ENCODE measurements at places on chromosomes 2 and 18.

DNA sequence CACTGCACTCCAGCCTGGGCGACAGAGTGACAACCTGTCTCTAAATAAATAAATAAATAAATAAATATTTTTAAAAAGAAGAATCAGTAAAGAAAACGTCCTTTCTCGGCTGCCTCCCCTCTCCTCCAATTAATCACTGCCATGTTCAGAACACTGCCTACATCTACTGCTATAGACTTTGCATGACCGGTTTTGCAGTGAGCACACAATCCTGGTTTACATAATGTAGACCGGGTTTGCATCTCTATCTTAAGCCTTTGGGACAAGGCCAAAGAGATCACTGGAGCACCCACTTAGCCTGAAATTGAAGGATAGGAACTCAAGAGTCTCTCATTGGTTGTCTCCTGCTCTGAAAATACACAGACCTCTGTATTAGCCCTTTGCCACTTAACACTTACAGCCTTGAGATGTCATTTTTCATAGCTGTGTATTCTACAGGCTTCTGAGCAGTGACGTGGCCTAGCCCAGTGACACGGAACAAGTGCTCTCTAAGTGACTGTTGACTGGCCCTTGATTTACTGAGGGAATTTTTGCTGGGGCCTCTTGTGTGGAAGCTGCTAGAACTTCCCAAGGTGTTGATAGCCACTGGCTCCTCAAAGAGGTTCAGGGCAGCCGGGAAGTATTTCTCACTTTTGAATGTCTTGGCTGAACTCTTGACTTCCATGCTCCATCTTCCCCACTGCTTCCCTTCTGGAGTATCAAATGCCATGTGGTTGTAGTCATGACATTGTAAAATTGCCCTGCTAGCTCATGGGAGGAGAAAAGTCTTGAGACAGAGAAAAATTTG is 45.3 kb upstream of the CCBE1 start:
- no peak for DNase-seq

DNA sequence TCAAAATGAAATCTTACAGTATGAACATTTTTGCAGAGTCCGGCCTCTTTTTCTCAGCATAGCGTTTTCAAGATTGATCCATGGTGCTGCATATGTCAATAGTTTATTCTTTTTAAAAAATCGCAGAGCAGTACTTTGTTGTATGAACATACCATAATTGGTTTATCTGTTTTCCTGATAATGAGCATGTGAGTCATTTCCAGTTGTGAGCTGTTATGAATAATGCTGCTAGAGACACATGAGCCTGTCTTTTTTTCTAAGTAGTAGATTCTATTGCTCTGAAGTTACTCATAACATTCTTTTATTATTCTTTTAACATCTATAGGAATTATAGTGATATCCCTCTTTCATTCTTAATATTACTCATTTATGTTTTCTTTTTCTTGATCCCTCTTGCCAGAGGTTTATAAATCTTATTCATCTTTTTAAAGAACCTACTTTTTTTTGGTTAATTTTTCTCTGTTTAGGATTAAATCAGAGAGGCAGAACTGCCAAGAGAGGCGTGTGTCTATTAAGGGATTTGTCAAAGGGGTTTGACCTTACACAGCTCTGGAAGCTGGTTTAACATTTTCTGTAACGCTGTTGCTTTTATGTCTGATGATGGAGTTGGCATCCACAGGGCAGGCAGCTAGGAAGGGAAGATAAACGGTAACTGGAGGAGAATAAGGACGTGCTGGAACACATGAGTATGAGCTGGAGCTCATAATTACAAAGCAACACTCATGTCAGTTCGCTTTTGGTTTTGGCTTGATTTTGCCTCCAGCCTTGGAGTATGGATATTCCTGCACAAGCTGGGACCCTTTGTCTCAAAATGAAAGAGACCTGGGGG is 47.4 kb downstream of the MGAT5 start:
- no peak for DNase-seq

DNA sequence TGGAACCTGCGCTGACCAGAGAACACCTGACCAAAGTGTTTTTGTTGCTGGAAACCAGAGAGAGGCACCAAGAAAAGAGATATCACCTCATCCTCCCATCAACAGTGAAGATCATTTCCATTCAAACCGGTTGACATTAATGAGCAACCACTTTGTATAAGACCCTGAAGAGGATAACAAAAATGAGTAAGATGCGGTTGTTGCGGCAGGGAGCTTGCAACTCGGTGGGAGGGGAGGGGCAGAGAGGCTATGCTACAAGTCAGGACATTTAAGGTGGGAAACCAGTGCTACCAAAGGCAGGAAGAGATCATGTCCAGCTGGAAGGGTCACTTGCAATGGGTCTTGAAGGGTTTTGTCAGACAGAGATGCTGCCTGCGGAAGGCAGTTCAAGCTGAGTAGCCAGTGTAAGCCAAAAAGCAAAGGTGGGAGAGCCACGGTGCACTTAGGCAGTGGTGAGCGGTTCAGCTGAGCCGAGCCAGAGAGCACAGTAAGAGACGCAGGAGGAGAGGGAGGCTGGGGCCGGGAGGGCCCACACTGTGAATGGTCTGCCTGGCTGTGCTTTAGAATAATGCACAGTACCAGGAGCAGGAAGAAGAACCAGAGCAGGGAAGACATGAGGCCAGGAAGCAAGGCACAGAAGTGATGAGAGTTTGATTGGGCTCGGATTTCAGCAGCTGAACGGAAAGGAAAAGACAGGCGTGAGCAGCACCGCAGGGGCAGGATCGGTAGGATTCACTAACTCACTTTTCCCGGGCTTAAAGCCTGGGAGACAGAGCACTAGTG is 24.4 kb upstream of the DTNB start:
- no peak for DNase-seq

- DNase-seq = no peak
Observed at GRCh38 chr2:120454654-120455385, 108.9 kb downstream of the INHBB start.

GRCh38 chr2:69592511-69592910 is 51.0 kb downstream of the AAK1 start:
- DNase-seq = no peak

- no peak for DNase-seq
Observed at GRCh38 chr2:201886504-201886903, 80.2 kb downstream of the CDK15 start.

GRCh38 chr18:73232933-73233332 is 365.1 kb upstream of the NETO1 start:
- DNase-seq = no peak

GRCh38 chr2:152523091-152523490 is 188.1 kb downstream of the FMNL2 start:
- DNase-seq = no peak

- peak; percentile 39 for DNase-seq
Observed at GRCh38 chr2:219041252-219041651, at the start of gene CFAP65. TSS of gene CFAP65 (minus strand) at chr2:219041516. CDS start at chr2:219039048, 2,468 bp downstream.

- DNase-seq = no peak
Observed at GRCh38 chr2:209629597-209629996, 142.0 kb upstream of the UNC80 start.

- peak; percentile 7 for DNase-seq
Observed at GRCh38 chr2:1727101-1727771, 17.1 kb downstream of the PXDN start.

DNA sequence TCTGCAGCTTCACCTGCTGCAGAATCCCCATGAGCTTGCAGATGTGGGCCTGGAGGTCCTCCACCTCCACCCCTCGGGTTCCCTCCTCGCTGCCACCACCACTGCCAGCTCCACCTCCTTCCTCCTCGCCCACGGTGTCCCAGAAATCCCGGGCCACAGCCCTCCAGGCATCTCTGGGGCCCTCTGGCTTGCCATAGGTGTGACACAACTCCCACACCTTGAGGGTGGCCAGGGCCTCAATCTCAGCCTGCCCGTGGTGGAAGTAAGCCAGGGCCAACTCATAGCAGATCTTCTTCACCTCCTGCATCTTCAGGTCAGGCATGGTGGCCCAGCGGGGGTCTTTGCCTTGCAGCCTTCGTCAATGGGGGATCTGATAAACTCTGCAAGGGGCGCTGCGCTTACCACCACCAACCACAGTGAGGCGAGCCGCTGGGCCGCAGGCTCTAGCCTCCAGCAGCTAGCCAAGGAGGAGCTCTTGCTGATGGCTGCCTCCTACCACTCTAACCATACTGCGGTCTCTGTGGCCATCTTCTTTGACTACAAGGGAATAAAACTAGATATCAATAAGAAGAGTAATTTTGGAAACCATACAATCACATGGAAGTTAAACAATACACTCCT is 36.1 kb upstream of the ANKRD62 start:
- no peak for DNase-seq

DNA sequence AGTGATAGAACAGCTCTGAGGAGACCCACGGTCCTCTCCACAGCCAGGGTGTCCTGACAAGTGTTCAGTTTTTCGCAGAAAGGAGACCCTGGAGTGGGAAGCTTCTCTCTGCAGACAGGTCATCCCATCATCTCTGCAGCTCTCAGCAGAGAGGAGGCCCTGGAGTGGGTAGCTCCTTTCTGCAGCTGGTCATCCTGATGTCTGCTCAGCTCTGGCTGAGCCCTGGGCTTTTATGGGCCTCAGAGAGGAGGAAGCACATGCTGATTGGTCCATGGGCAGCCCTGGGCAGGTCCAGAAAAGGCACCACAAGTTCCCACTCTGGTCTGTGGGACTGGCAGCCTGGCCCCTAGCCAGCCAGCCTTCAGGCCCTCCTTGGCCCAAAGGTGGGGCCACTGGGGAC is 72.3 kb upstream of the ST3GAL5 start:
- DNase-seq = no peak

DNA sequence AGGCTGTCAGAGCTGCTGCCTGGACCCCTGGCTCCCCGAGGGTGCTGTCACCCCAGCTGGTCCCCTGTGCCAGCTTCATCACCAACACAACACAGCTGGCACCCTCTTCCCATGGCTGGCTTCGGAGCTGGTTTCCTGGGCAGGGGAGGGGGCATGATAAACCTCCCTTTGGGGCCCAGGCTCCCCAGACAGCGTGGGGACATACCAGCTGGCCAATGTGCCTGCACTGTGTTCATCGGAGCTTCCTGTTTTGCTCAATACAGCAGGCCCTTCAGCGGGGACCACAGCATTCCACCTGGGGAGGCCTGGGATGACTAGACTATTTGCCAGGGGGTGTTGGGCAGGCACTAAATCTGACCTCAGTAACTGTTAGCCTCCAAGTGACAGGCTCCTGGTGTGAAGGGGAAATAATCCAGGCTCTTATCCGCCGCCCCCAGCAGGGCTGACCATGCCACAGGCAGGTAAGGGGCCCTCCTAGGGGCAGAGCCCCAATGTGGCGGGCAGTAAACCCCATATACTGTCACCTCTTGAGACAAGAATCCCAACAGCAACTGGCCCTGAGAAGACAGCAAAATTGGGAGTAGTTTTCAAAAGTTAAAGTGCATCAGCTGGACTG is 44.6 kb downstream of the EMX1 start:
- DNase-seq = no peak

DNA sequence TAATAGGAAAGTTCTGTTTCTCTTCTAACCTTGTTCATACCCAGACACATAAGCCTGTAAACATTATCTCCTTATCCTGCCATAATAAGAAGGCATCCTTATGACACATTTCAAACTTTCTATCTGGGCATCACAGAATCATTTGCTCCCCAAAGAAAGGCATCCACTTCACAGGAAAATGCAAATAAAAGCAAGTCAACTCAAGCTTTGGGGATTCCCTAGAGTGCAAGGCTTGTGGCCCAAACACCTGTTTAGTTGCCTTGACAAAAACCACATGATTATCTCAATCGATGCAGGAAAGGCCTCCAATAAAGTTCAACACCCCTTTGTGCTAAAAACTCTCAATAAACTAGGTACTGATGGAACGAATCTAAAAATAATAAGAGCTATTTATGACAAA is 195.7 kb upstream of the GALNT5 start:
- no peak for DNase-seq

GRCh38 chr2:172096626-172097547 is 5.8 kb downstream of the DLX2 start:
- DNase-seq = no peak

- DNase-seq = no peak
Observed at GRCh38 chr2:8421658-8422449, 260.0 kb upstream of the ID2 start.

GRCh38 chr2:234446404-234447076 is 50.3 kb downstream of the ARL4C start:
- peak; percentile 94 for DNase-seq

GRCh38 chr2:172087780-172088244 is 2.5 kb downstream of the DLX1 start:
- no peak for DNase-seq

GRCh38 chr2:178700136-178700535 is 107.1 kb downstream of the TTN start:
- no peak for DNase-seq

DNA sequence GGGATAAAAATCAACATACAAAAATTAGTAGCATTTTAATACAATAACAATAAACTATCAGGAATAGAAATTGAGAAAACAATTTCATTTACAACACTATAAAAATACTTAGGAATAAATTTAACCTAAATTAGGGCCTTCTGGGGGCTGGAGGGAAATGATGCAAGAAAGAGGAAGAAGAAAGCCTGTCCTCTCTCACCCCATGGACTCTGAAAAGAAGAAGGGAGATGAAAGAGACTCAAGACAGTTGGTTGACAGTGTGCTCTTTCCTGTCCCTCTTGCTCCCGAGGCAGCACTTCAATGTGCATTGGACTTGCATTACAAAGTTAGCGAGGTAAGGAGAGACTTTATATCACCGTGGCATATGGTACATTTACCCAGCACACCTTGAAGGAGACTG is 88.5 kb downstream of the VAPA start:
- DNase-seq = no peak

- no peak for DNase-seq
Observed at GRCh38 chr2:218169757-218170546, 3.2 kb upstream of the CXCR1 start.

GRCh38 chr2:198073253-198073652 is 268.9 kb downstream of the PLCL1 start:
- no peak for DNase-seq
